ENCODE measurements at places on chromosomes 5 and 9.

- DNase-seq, result no peak
Measured at GRCh38 chr5:168409591-168410458, 76.4 kb upstream of the RARS1 start.

GRCh38 chr9:92446536-92446935 is 22.3 kb upstream of the OMD start:
- DNase-seq, result no peak

- DNase-seq, result no peak
Measured at GRCh38 chr9:76370396-76371023, 23.7 kb downstream of the RFK start.

GRCh38 chr9:5879419-5880181 is 11.1 kb upstream of the MLANA start:
- DNase-seq, result no peak

DNA sequence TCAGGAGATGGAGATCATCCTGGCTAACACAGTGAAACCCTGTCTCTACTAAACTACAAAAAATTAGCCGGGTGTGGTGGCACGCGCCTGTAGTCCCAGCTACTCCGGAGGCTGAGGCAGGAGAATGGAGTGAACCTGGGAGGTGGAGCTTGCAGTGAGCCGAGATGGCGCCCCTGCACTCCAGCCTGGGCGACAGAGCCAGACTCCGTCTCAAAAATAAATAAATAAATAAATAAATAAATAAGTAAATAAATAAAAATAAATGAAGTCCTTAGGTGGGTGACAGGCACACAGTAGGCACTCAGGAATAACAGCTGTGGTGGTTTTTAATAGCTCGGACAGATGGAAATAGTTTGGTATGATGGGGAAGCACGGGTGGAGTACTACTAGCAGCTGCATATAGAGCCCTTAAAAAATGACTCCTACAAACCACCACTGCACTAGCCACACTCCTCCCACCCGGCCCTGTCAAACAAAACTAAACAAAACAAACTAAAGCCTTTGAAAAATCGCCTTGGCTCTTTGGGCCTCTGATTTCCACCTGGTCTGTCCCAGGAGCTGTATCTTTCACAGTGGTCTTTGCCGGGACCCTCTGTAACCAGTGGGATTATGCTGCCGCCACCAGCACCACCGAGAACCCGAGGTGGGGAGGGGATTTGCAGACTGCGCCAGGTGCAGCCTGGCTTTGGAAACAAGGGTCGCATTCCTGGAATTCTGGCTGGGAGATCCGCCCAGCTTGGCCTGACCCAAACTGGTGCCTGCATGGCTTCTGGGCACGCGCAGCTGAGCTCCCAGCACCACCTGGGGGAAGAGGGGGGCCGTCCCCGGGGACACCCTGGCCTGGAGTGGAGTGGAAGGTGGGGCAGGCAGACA is 5.1 kb upstream of the WDR5 start:
- no peak for DNase-seq

DNA sequence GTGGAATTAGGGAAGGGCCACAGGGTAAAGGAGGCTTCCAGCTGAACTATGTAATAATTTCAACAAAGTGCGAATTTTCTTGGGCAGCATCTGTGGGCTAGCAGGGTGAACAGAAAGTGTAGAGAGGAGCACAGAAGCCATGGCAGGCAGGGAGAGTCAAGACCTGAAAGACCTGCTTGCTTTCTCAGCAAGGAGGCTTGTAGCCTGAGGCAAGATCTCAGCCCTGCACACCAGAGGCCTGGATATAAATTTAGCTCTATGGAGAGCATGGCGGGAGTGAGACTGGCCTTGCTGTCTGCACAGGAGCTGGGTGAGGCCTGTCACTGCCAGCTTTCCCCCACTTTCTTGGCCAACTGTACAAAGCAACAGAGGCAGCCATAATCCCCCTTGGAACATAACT is 32.1 kb upstream of the SH3TC2 start:
- no peak for DNase-seq

DNA sequence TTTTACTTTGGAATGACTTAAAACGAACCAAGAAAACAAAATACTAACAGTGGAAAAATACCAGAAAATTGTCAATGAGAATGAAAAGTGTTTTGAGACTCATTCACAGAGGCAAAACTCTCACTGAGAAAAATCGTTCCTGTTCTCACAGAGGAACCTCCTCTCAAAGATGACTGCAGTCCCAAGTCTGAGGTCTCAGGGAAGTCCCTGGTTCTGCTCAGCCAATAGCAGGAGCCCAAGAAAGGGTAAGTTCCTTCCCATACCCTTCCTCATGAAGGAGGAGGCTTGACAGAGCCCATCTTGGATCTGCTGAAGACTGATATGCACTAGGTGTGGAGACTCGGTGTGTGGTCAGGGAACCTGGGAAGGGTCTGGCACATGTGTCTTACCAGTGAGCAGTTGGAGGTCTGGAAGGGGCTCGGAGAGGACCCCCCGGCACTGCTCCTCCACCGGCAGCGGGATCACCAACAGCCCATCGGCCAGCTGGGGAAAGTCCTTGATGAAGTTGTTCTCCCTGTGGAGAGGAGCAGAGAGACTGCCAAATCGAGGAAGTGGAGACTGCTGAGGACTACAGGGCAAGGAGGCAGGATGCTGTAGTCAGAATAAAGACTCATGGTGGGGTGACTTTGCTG is 46.0 kb downstream of the TRIM32 start:
- DNase-seq, result no peak

DNA sequence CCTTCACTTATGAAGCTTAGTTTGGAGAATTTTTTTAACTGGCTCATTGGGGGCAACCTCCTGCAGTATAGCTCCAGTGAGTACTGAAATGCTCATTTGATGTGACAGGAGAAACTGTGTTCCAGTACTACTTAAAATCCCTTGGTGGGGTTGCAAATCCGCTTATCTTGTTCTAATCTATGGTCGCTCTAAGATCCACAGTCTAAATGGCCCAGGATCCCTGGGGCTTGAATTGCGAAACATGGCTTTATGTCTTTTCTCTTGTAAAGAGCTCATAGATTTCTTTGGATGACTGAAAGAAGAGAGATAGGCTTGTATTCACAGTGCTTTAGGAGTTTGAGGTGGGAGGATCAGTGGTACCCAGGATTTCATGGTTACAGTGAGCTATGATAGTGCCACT is 52.7 kb downstream of the ADAMTSL1 start:
- no peak for DNase-seq

DNA sequence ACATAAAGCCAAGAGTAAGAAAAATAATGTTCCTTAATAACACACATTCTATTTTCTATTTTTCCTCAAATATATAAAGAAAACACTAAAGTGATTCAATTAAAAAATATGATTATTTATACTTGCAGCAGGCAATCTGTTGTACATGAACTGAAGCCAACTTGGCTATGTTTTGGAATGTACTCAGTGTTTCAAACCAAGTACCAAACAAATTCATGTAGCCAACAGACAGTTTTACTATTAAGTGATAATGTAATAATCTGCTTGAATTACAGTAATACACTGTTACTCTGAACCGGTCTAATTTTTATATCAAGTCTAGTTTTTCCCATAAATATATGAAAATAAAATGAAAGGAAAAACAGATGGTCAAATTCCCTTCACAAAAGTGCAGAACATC is 58.0 kb downstream of the CEP120 start:
- DNase-seq, result no peak

- DNase-seq, result no peak
Measured at GRCh38 chr9:88623698-88624097, 88.7 kb downstream of the NXNL2 start.

GRCh38 chr5:96823900-96824380 is 16.2 kb upstream of the ERAP1 start:
- no peak for DNase-seq

DNA sequence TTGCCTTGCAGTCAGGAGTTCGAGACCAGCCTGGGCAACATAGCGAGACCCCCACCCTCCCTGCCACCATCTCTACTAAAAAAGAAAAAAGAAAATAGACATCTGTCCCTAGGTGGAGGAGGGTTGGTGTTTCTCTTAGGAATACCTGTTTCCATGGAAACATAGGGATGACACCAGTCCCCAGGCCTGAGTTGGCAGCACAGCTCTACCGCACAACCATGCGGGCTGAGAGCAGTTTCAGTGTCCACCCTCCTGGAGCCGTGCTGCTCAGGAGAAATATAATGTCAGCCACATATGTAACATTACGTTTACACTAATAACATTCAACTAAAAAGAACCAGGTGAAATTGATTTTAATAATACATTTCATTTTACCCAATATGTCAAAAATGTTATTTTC is 39.3 kb upstream of the CDK20 start:
- DNase-seq, result no peak

GRCh38 chr5:159734366-159734765 is 181.9 kb upstream of the ADRA1B start:
- no peak for DNase-seq

DNA sequence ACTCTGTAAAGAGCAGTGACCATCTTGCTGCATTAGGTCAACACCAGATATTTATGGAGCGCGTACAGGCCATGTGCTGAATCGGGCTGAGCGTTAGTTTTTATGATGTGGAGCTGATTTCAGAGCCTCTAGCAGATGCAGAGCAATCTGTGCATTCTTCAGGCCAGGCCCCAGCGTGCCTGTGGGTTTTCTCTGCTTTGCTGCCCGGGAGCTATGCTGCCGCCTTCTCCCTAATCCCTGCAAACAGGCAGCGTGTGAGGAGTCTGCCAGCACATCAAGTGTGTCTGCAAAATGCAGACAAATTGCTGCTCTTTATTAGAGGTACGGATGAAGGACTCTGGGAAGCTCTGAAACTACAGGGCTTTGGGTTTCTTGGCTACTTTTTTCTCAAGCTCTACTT is 170.0 kb downstream of the NTRK2 start:
- no peak for DNase-seq

- DNase-seq, result no peak
Measured at GRCh38 chr5:33309068-33309467, 131.7 kb upstream of the TARS1 start.
